ENCODE measurements at places on chromosomes 16 and 17.

DNA sequence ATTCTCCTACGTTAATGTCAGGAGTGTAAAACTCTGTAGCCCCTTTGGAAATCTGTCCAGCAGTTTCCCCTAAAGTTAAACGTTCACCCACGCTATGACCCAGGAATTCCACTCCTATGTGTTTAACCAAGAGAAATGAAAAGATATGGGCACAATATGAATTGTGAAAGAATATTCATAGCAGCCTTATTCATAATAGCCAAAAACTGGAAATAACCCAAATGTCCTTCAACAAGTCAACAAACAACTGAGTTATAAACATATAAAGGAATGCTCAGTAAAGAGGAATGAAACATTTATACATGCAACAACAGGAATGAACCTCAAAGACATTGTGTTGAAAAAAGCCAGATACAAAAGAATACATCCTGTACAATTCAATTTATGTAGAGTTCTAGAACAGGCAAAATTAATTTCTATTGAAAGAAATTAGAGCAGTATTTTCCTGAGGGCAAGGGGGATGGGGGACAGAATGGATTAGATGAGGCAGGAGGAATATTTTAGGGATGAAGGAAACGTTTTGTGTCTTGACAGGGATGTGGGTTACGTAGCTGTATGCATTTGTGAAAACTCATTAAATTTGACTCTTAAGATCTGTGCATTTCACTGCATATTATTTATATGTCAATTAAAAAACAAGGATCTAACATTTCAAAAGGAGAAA, 286.7 kb upstream of the CDH5 start:
- no peak for DNase-seq

GRCh38 chr17:52892334-52892733, 733.8 kb upstream of the CA10 start:
- DNase-seq, result no peak

GRCh38 chr16:86653285-86654006, 75.1 kb downstream of the FOXL1 start:
- no peak for DNase-seq

- DNase-seq, result no peak
These were observed 18.2 kb downstream of the IGSF6 start for GRCh38 chr16:21634216-21634615.

DNA sequence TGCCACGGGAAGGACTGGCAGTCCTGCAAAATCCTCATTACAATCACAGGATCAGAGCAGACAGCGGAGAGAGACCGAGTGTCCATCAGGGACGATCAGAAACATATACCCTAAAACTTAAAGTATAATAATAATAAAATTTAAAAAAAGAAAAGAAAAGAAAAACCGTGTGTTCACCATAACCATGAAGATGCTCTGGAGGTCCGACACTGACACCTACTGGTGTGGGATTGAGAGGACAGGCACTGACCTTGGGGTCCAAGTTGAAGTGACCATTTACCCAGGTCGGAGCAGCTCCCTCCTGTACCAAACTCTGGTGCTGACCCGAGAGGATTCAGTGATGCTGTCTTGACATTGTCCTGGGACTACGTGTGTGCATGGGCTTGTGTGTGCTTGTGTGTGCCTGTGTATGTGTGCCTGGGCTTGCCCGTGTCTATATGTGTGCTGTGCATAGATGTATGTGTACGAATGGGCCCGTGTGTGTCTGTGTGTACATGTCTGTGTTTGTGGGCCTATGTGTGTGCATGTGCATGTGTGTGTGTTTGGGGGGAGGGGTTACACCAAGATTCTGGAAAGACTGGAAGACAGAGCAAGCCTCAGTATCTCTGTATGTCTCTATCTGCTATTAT, 10.0 kb upstream of the CD300LD start:
- DNase-seq, result no peak

GRCh38 chr17:31746884-31747495, 112.1 kb downstream of the COPRS start:
- DNase-seq, result no peak
